ENCODE measurements at places on chromosomes 1 and 21. TPM values are rescaled to one million over a fixed set of nuclear protein-coding genes. Genes with fewer than 3 reads are reported as not detected.

NCF2 gene
- total RNA-seq, result not detected

ITLN1 gene
- 0.22 TPM for total RNA-seq

GCSAML gene
- total RNA-seq, result not detected

BRDT gene
- 0.92 TPM for total RNA-seq

CXADR gene
- 86.7 TPM for total RNA-seq

CD1C gene
- not detected for total RNA-seq

REN gene
- total RNA-seq, result not detected

AVPR1B gene
- total RNA-seq, result not detected

NEXN gene
- total RNA-seq, result 5.3 TPM

Measured in endodermal cell (in vitro differentiated cells).